Foreskin keratinocyte (primary cell): ENCODE measurements at places on chromosomes 1 and 21. TPM values are rescaled to one million over a fixed set of nuclear protein-coding genes. Genes with fewer than 3 reads are reported as not detected.

Gene ZRANB2
- 20.8 and 23.4 TPM in 2 replicates for polyA plus RNA-seq

Gene CNST
- polyA plus RNA-seq: 2.2 and 2.6 TPM in 2 replicates

Gene GJA5
- 1.2 and 1.7 TPM in 2 replicates for polyA plus RNA-seq

Gene OR2L8
- not detected in 2 replicates for polyA plus RNA-seq

Gene RNF223
- 0.06 and 0.08 TPM in 2 replicates for polyA plus RNA-seq
